ENCODE measurements at places on chromosomes 7 and 10.

GRCh38 chr7:137996386-137996851, 5.5 kb downstream of the CREB3L2 start:
- no peak for DNase-seq

- DNase-seq = no peak
These were observed 10.9 kb upstream of the ZFAND2A start for GRCh38 chr7:1170741-1171501.

DNA sequence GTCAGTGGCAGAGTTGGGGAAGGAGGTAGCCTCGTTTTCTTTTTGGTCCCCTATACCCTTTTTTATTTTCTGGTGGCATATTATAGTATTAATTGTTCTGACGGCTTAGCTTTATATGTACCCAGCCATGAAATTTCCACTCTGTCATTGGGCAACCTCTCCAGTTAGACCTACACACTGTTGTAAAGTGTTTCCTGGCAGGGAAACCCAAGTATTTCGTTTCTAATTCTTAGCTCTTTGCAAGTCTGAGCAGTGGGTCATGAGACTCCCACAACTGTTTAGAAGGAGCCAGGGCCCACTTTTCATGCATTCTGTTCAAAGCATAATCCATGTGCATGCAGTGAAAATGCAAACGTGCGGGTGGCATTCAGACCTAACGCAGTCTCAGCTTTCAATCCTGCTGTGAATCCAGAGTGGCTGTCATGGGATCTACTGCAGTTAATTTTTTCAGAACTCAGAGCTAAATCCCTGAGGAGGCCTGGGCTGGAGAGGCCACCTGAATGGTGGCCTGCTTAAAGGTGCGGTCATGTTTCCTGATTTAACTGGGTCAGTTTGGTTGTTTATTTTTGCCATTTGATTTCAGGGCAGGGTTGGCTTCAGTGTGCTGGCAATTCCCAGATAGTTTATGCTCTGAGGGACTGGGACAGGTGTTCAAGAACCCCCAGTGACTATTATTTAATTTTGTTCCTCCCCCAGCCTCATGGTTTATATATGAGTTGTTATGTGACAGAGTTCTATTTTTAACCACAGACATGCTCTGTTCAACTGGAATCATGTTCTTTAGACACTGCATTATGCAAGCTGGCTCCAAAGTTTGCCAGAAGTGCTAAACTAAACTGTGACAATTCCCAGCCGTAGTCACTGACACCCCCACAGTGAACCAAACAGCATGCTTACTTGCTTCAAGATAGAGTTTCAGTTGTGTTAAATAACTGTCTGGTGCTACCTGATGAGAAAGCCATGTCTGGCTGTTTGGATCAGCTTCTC, 27.4 kb upstream of the SYPL1 start:
- no peak for DNase-seq

- no peak for DNase-seq
These were observed 1211.2 kb upstream of the SORCS1 start for GRCh38 chr10:108375691-108376090.

- DNase-seq = no peak
These were observed 148.0 kb downstream of the GALNT11 start for GRCh38 chr7:152173372-152174070.

DNA sequence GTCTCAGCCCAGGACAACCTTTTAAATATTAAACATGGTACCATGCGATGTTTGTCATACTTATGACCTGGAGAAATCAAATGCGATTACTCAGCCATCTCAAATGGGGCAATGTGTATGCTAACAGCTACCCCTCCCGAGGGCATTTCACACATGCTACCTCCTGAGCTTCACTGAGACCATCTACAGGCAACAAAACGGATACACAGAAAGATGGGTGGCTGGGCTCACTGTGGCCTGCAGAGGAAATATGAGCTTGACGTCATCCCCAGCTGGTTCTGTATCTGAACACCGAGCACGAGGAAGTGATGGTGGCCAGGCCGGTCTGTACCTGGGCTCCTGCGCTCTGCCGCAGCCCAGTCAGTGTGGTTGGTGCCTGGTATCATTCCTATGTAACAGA, 374.3 kb downstream of the RPS24 start:
- no peak for DNase-seq

GRCh38 chr7:16765436-16765859, 11.9 kb downstream of the TSPAN13 start:
- DNase-seq = no peak

DNA sequence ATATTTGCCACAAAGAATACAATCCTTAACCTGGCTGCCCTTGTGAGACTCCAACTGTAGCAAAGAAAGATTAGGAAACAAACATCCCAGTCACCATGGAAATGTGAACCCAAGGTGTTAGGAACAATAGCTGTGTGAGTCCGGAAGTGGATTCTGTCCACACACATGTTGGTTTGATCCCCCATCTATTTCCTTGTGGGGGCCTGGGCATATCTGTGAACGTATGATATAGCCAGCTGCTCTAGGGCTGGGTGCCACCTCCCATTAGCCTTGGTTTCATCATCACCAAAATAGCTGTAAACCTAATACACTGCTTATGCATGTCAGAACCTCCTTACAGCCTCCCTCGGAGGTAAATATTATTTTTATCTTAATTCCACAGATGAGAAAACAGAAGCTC, 26.4 kb downstream of the GRK5 start:
- DNase-seq = no peak

GRCh38 chr10:12902135-12902572, 99.4 kb downstream of the CCDC3 start:
- DNase-seq = peak; percentile 6

- DNase-seq = no peak
These were observed 253.6 kb downstream of the GRID1 start for GRCh38 chr10:86113044-86113443.

DNA sequence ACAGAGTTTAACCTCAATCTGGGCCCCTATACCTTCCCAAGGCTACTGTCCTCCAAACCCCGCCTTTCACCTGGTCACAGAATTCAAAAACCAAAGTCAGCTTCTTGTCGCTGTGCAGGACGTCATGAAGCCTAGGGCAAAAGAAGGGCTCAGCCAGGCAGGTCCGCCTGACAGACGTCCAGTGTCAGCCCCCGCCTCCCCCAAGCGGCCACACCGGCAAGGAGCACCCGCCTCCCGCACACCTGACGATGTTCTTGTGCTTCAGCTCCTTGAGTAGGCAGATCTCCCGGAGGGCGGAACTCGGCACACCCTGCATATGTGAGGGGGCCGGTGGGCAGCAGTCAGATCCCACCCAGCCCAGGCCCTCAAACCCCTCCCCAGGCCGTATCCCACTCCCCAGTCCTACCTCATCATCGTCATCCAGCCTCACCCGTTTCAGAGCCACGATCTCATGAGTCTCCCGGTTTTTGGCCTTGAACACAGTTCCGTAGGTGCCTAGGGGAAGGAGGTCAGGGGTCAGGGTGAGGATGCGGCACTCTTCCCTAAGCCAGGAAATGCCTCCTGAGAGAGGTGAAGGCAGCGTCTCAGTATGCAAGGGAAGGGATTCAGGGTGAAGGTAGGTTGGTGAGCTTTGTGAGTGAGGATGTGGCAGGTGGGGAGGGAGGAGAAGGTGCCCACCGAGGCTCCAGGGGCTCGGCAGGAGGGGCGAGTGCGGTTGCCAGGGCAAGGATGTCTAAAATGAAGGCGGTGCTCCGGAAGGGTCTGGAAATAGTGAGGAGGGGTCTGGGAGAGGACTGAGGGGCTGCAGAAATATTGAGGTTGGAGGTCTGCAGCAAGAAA, 811 bp downstream of the CDK5 start:
- DNase-seq = no peak

GRCh38 chr7:79308192-79308591, 145.3 kb downstream of the MAGI2 start:
- DNase-seq = no peak

- DNase-seq = no peak
These were observed 69.5 kb downstream of the TCERG1L start for GRCh38 chr10:131242007-131242406.

- DNase-seq = no peak
These were observed 732 bp downstream of the FAM53B start for GRCh38 chr10:124743191-124744101.

- no peak for DNase-seq
These were observed 56.9 kb upstream of the PPP1R3C start for GRCh38 chr10:91689731-91690168.

GRCh38 chr7:139131601-139132041, 22.1 kb upstream of the ZC3HAV1 start:
- DNase-seq = no peak

DNA sequence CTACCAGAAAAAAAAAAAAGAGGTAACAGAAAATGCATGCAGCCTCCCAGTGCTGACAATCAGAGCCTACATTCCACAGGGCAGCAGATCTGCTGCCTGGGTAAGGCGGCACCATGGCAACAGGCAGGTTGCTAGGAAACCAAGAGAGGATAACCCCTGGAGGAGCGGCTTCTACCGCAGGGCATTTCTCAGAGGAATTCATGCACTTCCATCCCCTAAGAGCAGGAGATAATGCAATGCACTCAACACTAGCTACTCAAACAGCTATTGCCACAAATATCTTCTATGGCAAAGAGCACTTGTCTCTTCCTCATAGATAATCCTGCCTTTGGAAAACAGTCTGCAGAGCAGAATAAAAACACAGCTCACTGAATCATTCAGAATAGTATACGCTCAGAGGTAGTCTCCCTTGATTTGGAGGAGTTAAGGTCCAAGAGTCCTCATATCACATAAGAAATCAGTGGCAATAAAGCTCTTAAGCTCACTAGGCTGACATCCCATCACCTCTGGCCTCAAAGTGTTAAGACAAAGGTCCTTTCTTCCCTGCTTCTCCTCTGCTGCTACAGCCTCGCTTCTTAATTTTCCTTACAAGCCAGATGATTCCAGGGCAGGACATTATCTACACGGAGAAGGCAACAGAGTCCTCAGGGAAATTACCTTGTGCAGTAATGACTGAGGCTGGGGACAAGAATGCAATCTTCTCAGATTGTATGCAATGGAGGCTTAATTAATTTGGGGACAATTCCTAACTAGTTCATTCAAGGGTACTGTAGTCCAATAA, 10.7 kb downstream of the PSAP start:
- DNase-seq = no peak

GRCh38 chr7:33970536-33970935, 65.2 kb downstream of the BMPER start:
- no peak for DNase-seq

GRCh38 chr10:103397191-103397825, 882 bp downstream of the PDCD11 start:
- DNase-seq = no peak

- no peak for DNase-seq
These were observed 123.6 kb upstream of the SFMBT2 start for GRCh38 chr10:7534480-7534852.

- DNase-seq = no peak
These were observed 91.4 kb downstream of the CARD11 start for GRCh38 chr7:2952316-2952715.

DNA sequence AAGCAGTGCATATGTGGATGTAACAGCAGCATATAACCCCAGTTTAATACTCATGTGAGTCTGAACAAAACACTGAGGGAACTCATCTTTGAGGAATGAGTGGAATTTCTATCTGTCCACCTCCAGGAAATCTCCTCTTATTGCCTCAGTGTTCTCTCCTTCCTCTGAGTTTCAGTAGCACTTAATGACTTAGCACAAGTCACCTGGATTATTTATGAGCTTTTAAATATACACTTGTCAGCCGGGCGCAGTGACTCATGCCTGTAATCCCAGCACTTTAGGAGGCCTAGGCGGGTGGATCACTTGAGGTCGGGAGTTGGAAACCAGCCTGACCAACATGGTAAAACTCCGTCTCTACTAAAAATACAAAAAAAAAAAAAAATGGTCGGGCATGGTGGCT, 4.3 kb downstream of the LRRC20 start:
- DNase-seq = no peak

DNA sequence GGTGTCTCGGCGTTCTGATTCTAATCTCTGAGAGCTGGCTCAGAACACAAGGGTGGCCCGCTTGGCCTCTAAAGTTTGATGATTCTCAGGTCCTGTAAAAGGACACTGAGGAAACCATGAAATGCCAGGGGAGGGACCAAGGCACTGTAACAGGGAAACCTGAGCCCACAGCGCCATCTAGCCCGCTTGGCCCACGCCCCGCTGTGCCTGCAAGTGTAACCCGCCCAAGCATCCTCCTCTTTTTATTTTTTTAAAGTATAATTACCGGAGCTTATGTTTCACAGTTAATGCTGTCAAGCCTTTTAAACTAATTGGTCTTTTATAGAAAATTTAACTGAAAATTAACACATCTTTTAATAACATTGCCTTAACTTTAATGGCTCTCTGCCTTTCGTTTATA, 734.7 kb downstream of the KCNMA1 start:
- DNase-seq = no peak

- DNase-seq = no peak
These were observed 76.1 kb upstream of the PITRM1 start for GRCh38 chr10:3248526-3249306.

DNA sequence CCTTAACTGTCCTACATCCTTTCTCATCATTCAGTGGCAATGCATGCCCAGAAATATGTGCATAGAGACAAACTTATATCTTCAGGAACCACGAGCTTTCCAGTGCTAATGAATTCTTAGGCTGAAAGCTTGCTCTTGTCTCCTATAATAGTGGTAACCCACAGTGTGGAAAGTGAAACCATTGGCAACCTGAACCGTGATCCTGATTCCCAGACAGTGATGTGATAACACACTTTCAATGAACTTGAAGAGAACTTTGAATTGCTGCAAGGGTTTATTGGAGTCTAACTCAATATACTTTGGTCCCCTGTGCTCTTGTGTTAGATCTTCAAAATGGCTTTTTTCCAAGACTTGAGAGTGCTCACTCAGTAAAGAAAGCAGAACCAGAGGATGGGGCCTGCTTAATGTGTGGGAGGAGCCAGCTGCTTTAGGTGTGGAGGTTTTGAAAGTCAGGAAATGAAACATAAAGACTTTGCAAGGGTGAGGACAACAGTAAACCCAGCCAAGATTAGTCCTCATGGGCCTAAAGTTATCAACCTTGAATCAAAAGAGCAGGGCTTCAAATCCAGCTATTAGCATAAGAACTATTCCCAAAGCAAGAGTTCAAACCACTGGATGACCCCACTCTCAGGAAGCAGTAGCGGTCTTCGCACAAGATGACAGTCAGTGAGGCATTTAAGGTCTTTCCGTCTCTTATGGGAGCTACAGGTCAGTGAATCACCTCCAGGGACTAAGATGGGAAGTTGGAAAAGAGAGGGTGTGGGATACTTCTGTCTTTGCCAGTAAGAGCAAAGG, 332.4 kb upstream of the NRP1 start:
- no peak for DNase-seq
